Body of pancreas (tissue), 4 donors: ENCODE measurements at places on chromosomes 3 and 15. TPM values are rescaled to one million over a fixed set of nuclear protein-coding genes. Genes with fewer than 3 reads are reported as not detected.

GRCh38 chr3:138440121-138440521 is 5.7 kb downstream of the ESYT3 start:
- no peaks in the 10 kb centered on the region for H3K36me3 ChIP-seq
- no peaks in the 10 kb centered on the region for H3K27me3 ChIP-seq
- peaks cover 8% of the 10 kb centered on the region for H3K4me1 ChIP-seq
- no peak overlapping the region for H3K27ac ChIP-seq

GRCh38 chr3:72452745-72453144 is 395.5 kb downstream of the SHQ1 start:
- no peak for DNase-seq
- H3K27ac ChIP-seq: no peak overlapping the region
- no peak overlapping the region for H3K4me3 ChIP-seq
- H3K27me3 ChIP-seq: no peaks in the 10 kb centered on the region

GRCh38 chr3:933326-933725 is 159.5 kb upstream of the CNTN6 start:
- no peaks in the 10 kb centered on the region for H3K4me1 ChIP-seq
- no peak overlapping the region for H3K4me3 ChIP-seq
- no peak for DNase-seq
- no peak overlapping the region for H3K27ac ChIP-seq
- no peaks in the 10 kb centered on the region for H3K36me3 ChIP-seq

SLC9C1 gene
- total RNA-seq: not detected

SOX14 gene
- not detected for total RNA-seq
